ENCODE measurements at places on chromosomes 1 and 21. TPM values are rescaled to one million over a fixed set of nuclear protein-coding genes. Genes with fewer than 3 reads are reported as not detected.
A peak's percentile ranks its signal among the peaks of the same experiment; 100 is the strongest.

- DNase-seq, result no peak
- H3K27me3 ChIP-seq, result no peaks in the 10 kb centered on the region
- no peak overlapping the region for H3K4me3 ChIP-seq
- H3K4me1 ChIP-seq, result peaks cover 6% of the 10 kb centered on the region
Observed at GRCh38 chr1:221637641-221638041, 104.2 kb downstream of the DUSP10 start.

- peaks cover 11% of the 10 kb centered on the region for H3K4me1 ChIP-seq
- peak; percentile 14 for DNase-seq
- H3K36me3 ChIP-seq, result no peaks in the 10 kb centered on the region
- peaks cover 28% of the 10 kb centered on the region for H3K27me3 ChIP-seq
Observed at GRCh38 chr1:3068564-3069431, at the start of gene PRDM16. Gene PRDM16, plus strand, starts transcription at chr1:3069203. Its CDS starts 57 bp downstream, at chr1:3069260.

- H3K27me3 ChIP-seq, result no peaks in the 10 kb centered on the region
- no peak overlapping the region for H3K27ac ChIP-seq
- H3K36me3 ChIP-seq, result no peaks in the 10 kb centered on the region
Observed at GRCh38 chr1:244917073-244917670, 52.8 kb upstream of the HNRNPU start.

GRCh38 chr1:187157115-187157514 is 328.4 kb downstream of the PLA2G4A start:
- H3K27me3 ChIP-seq, result no peaks in the 10 kb centered on the region
- no peak overlapping the region for H3K27ac ChIP-seq
- no peaks in the 10 kb centered on the region for H3K36me3 ChIP-seq
- H3K4me3 ChIP-seq, result no peak overlapping the region
- no peak for DNase-seq
- no peaks in the 10 kb centered on the region for H3K4me1 ChIP-seq

DNA sequence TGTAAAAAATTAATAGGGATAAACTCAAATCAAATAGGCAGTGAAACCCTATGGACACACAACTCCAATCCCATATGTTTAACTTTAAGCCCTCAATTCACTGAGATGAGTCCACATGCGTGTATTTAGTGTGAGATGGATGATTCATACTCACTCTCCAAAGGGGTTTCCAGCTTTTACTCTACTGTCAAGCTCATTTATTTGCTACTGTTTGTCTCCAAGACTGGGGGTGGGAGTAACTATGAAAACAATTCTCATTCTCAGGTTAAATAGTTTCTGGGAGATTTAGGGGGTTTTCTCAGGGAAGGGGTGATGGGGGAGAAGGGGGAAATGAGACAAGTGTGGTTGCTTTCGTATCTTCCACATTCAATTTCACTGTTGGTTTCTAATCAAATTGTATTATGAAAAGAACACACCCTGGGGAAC is 2.7 kb downstream of the RAB29 start:
- H3K36me3 ChIP-seq, result peaks cover 14% of the 10 kb centered on the region
- peaks cover 41% of the 10 kb centered on the region for H3K4me1 ChIP-seq
- no peak overlapping the region for H3K4me3 ChIP-seq
- DNase-seq, result no peak

GRCh38 chr1:61102621-61103020 is 20.3 kb downstream of the NFIA start:
- H3K27me3 ChIP-seq, result no peaks in the 10 kb centered on the region
- no peak overlapping the region for H3K4me3 ChIP-seq
- H3K36me3 ChIP-seq, result no peaks in the 10 kb centered on the region

- peaks cover 10% of the 10 kb centered on the region for H3K4me1 ChIP-seq
- no peak overlapping the region for H3K27ac ChIP-seq
- H3K4me3 ChIP-seq, result no peak overlapping the region
- no peaks in the 10 kb centered on the region for H3K36me3 ChIP-seq
- no peaks in the 10 kb centered on the region for H3K27me3 ChIP-seq
- no peak for DNase-seq
Observed at GRCh38 chr1:172654535-172654934, 4.4 kb upstream of the FASLG start.

DNA sequence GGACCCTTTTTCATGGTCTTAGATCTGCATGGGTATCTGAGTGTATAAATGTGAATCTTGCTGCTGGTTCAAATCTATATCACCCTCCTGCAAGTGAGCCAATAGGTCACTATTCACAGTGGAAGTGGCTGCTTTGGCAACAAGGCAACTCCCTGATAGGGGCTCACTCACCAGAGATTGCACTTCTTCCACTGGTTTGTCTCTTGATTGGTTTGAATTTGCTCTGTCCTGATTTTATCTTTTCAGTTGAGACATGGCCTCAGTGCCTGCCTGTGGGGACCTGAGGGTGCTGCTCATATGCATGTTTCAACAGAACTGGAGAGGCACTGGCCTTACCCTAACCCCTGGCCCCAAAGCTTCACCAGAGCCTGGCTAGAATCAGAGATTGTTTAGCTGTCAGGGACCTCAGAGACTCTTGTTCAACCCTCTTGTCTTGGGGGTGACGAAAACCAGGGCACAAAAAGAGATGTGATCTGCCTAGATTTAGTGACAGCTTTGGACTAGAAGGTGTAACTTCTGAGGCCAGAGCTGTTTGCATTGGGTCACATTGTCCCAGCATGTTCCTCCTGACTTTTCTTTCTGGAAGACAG is 16.9 kb downstream of the AVPR1B start:
- H3K27ac ChIP-seq, result no peak overlapping the region
- DNase-seq, result no peak
- no peaks in the 10 kb centered on the region for H3K36me3 ChIP-seq
- no peaks in the 10 kb centered on the region for H3K4me1 ChIP-seq
- H3K4me3 ChIP-seq, result no peak overlapping the region
- H3K27me3 ChIP-seq, result peaks cover 19% of the 10 kb centered on the region

DNA sequence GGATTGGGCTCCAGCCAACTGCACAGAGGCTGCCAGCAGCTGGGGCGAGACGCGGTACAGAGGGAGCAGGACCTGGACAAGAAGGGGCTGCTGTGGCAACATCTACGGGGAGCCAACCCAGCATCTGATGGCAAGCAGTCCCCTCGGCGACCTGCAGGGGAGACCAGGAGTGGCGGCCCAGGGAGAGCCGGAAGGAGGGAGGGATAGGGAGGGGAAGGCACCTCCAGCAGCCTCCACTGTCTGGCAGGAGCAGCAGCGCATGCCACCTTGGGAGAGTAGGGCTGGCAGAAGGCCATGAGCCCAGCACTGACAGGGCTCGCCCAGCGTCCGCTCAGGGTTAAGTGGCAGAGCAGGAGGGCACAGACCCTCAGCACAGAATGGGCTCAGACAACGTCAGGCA is 17.3 kb downstream of the CHD5 start:
- no peaks in the 10 kb centered on the region for H3K4me1 ChIP-seq
- H3K36me3 ChIP-seq, result no peaks in the 10 kb centered on the region
- no peaks in the 10 kb centered on the region for H3K27me3 ChIP-seq
- DNase-seq, result no peak

DNA sequence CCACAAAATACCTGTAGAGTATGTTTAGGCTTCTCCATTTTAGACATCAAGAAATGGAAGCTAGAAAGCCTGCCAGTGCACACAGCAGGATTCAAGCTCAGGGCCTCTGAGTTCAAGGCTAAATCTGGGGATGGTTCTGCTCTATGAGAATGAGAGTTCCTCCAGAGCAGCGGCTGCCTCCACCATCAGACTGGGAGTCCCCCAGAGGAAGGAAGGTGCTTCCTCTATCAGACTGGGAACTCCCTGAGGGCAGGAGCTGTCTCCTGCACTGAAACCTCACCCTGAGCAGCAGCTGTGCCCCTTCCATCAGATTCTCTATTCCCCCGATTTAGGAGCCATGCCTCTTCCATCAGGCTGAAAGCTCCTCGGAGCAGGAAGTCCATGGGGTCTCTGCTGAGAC is 20.1 kb downstream of the PLA2G5 start:
- no peaks in the 10 kb centered on the region for H3K4me1 ChIP-seq
- H3K4me3 ChIP-seq, result no peak overlapping the region
- peaks cover 10% of the 10 kb centered on the region for H3K27me3 ChIP-seq
- H3K27ac ChIP-seq, result no peak overlapping the region
- no peak for DNase-seq

- H3K4me3 ChIP-seq, result no peak overlapping the region
- no peaks in the 10 kb centered on the region for H3K27me3 ChIP-seq
- no peak overlapping the region for H3K27ac ChIP-seq
- no peak for DNase-seq
Observed at GRCh38 chr1:166086113-166086883, 80.5 kb downstream of the FAM78B start.

DNA sequence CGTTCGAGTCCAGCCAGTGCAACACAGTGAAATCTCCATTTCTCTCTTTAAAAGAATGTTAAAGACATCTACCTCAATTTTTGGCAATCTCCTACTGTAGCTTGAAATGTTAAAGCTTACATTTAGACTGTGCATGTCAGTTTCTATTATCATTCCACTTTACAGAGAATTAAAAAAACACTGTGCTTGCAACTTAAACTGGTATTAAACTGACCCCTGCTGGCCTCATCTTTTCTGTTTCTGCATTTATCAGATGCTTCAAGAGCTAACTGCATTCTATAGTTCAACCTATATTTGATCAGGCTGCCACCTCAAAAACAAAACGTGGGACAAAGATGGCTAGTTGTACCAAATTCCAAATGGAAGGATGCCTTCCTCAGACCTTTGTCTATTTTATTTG is 226.5 kb downstream of the SMYD3 start:
- H3K36me3 ChIP-seq, result no peaks in the 10 kb centered on the region
- no peaks in the 10 kb centered on the region for H3K27me3 ChIP-seq
- DNase-seq, result no peak

DNA sequence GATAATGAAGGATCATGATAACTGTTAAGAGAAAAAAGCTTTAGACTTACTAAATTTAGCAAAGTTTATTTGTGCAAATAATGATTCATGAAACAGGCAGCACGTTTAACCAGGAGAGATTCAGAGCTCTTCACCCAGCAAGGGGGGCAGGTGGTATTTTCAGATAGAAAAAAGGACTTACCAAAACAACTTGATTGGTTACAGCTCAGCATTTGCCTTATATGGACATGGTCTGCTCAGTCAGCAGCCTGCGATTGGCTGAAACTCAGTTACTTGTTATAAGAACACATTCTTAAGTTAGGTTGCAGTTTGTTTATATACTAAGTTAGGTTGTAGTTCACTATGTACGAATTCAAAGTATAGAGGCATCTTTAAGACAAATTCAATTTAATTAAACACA is 165.6 kb downstream of the DUSP10 start:
- no peak overlapping the region for H3K4me3 ChIP-seq
- H3K4me1 ChIP-seq, result peaks cover 31% of the 10 kb centered on the region
- peak overlapping the region; percentile 79 for H3K27ac ChIP-seq
- 0 out of 2 replicates have a peak, but pooled peaks cover 4% of the 10 kb centered on the region for H3K36me3 ChIP-seq

DNA sequence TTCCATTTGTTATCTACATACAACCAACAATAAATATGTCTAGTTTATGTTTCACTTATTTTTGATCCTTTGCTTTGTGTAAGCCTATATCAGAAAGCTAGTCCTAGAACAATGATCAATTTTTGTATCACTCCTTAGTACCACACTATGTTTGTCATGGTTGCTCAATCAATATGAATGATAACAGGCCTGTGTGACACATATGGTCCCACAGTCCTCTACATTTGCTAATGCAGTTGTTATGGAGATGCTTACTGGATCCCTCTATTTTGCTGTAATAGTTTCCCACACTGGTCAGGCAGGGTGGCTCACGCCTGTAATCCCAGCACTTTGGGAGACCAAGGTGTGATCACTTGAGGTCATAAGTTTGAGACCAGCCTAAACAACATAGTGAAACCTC is 59.1 kb downstream of the ERO1B start:
- H3K36me3 ChIP-seq, result no peaks in the 10 kb centered on the region
- no peak overlapping the region for H3K27ac ChIP-seq
- H3K27me3 ChIP-seq, result no peaks in the 10 kb centered on the region
- no peaks in the 10 kb centered on the region for H3K4me1 ChIP-seq

- peaks cover 87% of the 10 kb centered on the region for H3K4me1 ChIP-seq
- H3K4me3 ChIP-seq, result no peak overlapping the region
- H3K27me3 ChIP-seq, result no peaks in the 10 kb centered on the region
- H3K36me3 ChIP-seq, result peaks cover 7% of the 10 kb centered on the region
- H3K27ac ChIP-seq, result peak overlapping the region; percentile 55
- DNase-seq, result peak; percentile 72
Observed at GRCh38 chr1:12480748-12481362, 137.2 kb downstream of the DHRS3 start.

DNA sequence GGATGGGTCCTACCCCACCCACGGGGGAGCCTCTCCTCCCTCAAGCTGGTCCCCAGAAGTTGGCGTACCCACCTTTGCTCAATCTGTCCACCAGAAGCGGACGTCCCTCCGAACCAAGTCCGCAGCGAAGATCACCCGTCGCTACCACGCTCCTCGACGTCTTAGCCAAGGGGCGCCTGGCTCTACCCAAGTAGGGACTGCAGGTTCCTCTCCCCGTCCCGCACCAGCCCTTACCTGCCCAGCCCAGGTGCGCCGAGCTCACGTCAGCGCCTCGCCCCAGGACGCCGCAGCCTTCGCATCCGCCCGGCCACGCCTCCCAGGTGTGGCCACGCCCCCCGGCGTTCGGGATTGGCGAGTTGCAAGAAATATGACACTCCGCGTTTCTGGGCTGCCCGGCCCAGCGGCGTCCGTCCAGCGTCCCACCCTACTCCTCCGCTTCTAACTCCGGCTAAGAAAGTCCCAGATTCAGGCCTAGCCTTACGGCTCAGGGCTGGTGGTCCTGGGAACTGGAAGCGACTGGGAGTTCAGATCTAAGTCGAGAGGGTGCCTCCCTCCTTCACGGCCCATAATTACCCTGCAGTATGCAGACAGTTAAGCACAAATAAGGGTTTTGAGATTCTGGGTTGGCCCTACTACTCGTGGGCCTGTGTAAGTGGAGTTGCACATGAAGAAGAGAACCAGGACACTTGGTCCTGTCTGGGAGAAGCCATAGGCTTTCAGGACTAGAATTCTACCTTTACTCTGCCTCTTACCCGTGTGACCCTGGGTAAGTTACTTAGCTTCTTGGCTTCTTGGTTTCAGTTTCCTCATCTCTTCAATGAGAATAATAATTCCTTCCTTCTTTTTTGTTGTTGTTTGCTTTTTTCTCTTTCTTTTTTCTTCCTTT is at the start of gene IRF6:
Gene IRF6 (minus strand): TSS at position 268 of the 886 bp plus-strand sequence. CDS start 4,729 bp downstream, outside the sequence.
- DNase-seq, result no peak
- H3K27ac ChIP-seq, result no peak within 1 kb of the TSS
- no peaks in the 10 kb centered on the region for H3K36me3 ChIP-seq
- H3K4me3 ChIP-seq, result no peak within 1 kb of the TSS
- H3K4me1 ChIP-seq, result peaks cover 12% of the 10 kb centered on the region

SELP gene
- not detected for total RNA-seq

TENT5C gene
- total RNA-seq, result 0.53 TPM

PRAMEF33 gene
- total RNA-seq, result not detected
